Stimulated activated CD8-positive, alpha-beta memory T cell treated with anti-CD3 and anti-CD28 coated beads, Interleukin-2, amount 100 ng/mL, for 1 hour (primary cell): ENCODE measurements at places on chromosomes 3 and 15.

DNA sequence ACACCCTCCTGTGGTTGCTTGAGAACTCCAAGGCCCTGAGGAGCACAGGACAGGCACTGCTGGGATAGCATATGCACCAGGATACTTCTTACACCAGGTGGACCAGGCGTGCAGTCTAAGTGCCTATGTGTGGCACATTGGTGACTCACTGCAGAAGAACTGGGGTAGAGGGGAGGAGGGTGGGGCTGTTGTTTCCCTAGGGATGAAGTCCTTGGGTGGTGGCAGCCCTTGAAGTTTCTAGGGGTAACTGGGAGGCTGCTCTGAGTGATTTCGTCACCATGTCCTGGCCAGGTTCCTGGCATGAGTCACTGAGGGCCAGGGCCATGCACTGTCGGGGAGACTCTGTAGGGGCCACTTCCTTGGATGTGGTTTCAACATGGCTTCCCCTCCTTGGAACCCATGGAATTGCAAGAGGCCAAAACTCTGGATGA is 15.9 kb downstream of the MYZAP start:
- no peak for DNase-seq

- no peak for DNase-seq
Measured at GRCh38 chr3:127613406-127613805, 15.2 kb downstream of the MCM2 start.

- no peak for DNase-seq
Measured at GRCh38 chr15:41935566-41936020, 36.8 kb downstream of the EHD4 start.

GRCh38 chr15:39602143-39602542 is 21.3 kb downstream of the THBS1 start:
- no peak for DNase-seq

GRCh38 chr3:128232376-128233178 is 79.3 kb downstream of the EEFSEC start:
- DNase-seq, result no peak

- no peak for DNase-seq
Measured at GRCh38 chr15:38307861-38308641, 55.4 kb downstream of the SPRED1 start.

DNA sequence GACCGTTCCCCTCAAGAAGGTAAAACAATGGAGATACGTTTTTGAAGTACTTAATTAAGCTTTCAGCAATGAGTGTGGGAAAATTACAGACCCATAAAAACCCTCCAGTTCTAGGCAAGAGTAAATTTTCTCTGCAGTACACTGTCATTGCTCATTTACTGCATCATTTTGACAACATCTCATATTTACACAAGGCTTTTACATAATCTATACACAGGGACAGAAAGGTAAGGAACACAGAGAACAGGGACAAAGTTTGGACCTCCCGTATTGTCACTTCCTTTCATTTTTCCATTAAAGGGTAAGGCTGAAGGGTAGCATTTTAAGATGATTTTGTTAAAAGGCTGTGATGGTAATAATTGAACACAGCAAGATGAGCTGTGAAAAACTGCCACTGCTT is 7.4 kb upstream of the HGD start:
- no peak for DNase-seq

DNA sequence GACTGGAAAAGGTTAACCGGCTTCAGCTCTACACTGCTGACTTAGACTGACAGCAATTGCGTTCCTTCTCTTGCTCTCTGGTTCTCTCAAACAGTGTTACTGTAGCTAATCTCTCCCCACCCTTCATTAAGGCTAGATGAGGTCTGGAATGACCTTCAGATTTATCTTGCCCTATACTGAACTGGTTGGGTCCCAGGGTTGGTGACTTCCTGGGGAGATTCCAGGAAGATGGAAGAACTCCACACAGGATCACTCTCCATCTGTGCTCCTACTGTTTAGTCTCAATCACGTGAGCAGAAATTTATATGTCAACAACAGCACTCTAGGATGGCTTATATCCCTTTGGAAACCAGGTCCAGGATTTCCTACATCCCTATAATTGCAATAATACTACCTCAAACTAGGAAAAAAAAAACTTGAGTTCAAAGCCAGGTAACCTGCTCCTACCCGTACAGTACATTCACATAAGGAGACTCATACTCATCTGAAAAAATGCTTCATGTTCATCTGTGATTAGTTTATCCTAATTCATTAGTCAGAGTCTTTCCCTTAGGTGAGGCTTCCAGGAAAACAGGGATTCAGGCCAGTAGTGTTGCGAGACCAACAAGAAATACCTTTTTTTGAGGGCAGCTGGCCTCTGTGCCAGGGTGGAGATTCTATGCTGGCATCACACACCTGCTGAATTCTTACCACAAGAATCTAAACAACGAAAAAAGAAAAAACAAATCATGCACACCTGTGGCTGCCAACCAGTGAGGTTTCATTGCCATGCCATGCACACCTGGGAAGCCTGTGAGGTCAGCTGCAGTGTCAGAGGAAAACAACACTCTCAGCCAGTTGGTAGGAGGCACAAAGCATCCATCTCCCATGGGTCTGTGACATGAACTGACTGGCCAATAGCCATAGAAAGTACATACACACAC is 297.3 kb downstream of the MECOM start:
- no peak for DNase-seq

DNA sequence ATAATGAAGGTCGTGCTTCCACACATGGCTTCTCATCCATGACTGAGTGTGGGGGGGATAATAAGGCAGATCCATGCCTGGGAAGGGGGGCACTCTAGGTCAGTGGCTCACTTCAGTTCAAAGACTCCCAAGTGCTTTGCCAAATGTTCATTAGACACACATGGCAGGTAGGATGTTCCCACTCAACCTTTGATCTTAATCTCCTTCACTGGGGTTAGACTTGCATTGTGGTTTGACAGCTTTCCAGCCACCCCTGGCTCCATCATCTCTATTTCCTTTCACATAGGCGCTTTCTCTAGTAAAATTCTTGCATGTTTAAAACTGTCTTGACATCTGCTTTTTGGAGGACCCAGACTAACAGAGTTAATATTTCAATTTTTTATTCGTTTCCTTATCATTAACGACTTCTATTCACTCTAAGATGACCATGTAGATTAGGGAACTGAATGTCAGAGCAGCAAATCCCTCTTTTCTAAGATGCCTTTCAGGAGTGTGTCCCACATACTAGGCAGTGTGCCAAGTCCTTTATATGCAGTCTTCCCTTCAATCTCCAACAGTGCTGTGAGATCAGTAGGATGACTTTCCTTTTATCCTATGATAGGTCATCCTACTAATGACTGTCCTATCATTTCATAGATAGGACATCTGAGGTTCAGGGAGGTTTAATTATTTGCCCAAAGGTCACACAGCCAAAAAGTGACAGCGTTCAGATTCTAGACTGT is 57.9 kb downstream of the BTD start:
- DNase-seq, result no peak

DNA sequence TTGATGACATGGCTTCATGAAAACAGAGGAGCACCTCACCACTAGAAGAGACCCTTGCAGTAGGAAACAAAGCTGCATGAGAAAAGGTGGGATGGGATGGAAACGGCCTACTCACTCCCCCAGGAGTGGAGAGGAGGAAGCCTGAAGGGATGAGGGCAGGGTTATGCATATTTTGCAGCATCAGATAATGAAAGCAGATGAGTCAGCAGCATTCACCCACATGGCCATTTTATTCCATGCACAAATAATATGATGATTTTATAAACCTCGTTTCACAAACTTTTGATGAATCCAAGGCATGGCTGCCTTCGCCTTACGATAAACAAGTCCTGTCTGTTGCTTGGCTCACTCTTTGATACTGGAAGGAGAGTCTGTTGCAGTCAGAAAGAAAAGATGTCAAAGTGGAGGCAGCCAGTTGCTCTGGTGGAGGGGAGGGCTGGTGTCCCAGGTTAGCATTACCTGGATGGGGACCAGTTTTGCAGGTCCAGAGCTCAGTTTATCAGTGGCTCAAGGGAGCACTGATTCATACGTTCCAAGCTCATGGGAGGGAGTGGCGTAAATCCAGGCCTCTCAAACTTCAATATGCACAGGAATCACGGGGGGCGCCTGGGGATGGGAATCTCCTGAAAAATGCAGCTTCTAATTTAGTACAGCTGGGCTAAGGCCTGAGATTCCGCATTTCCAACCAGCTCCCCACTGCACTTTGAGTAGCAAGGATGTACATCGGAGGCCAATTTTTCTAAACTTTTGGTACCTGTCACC is 9.2 kb upstream of the EHD4 start:
- no peak for DNase-seq

GRCh38 chr3:57627976-57628375 is 30.8 kb upstream of the ARF4 start:
- no peak for DNase-seq

GRCh38 chr3:8732413-8732812 is 1.2 kb upstream of the CAV3 start:
- no peak for DNase-seq

GRCh38 chr3:105752791-105753415 is 115.9 kb downstream of the CBLB start:
- no peak for DNase-seq

DNA sequence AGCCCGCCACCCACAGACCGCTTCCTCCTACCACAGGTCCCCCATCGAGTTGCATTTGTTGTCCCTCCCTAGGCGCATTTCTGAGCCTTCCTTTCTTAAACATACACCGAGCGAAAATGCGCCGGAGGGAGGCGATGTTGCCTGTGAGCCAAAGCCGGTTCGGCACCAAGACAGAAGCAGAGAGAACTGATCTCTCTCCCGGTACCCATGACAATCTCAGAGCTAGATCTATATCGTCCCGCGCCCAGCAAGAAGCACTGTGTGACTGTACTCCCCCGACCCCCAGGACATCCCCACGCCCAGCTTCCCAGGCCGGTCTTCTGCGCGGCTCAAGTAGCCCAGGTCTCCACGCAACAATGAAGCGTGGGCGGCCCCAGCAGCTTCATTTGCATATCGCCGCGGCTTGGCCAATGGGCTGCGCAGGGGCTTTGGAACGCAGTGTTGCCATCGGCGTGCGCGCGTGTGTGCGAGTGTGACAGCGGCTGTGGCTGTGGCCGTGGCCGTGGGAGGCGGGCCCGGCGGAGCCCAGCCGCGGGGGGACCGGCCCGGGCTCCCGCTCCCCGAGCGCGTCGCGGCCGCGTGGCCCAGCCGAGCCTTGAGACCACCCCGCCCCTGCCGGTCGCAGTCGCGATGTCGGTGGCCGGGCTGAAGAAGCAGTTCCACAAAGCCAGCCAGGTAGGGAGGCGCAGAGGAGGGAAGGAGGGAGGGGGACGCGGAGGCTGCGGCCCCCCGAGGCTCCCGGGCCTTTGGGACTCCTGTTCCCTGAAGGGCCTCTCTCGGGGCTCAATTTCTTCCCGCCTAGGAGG is at the start of gene SH3GL3:
TSS of gene SH3GL3 (plus strand) at position 438 of the 806 bp plus-strand sequence. CDS start at position 631, 193 bp downstream.
- no peak for DNase-seq

DNA sequence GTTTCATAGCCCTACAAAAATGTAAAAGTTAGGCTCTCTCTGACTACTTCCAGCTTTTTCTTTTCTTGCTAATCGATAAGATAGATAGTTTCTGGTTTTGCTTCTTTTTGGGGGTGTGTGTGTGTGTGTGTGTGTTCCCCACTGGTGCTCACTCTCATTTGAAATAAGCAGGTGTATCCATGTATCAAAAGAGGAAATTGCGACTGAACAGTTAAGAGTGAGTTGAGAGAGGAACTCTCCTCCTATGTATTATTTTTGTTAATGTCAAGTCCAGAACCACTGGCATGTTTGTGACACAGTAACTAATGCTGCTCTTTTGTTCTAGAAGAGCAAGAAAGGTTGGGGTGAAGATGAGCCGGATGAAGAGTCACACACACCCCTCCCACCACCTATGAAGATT is 96.7 kb upstream of the UMPS start:
- DNase-seq, result no peak

DNA sequence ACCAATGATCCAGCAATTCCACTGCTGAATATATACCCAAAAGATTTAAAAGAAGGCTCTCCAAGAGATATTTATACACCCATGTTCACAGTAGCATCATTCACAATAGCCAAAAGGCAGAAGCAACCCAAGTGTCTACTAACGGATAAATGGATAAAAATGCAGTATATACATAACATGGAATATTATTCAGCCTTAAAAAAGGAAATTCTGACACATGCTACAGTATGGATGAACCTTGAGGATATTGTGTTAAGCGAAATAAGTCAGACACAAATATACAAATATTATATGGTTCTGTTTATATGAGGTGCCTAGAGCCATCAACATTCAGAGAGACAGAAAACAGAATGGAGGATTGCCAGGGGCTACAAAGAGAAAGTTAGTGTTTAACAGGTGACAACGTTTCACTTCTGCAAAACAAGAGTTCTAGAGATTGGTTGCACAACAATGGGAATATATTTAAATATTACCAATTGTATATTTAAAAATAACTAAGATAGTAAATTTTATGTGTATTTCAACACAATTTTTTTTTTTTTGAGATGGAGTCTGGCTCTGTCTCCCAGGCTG is 69.4 kb downstream of the STAG1 start:
- DNase-seq, result no peak

- no peak for DNase-seq
Measured at GRCh38 chr3:22582266-22582665, 620.9 kb upstream of the UBE2E2 start.

DNA sequence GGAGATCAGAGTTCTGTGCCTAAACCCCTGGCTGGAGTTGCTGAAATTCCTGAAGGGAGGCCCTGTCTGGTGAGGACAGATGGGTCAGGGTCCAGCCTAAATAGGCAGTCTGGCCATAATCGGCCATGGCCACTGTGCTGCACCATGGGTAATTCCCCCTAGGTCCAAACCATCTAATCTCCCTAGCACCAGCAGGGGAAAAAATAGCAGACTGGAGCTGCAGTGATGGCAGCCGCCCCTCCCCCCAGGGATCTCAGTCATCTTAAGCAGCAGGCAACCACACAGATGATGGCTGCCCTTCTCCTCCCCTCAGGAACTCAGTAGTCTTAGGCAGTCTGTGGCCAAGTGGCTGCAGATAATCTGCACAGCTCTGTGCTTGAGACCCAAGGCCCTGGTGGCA is 68.4 kb upstream of the CD96 start:
- no peak for DNase-seq

DNA sequence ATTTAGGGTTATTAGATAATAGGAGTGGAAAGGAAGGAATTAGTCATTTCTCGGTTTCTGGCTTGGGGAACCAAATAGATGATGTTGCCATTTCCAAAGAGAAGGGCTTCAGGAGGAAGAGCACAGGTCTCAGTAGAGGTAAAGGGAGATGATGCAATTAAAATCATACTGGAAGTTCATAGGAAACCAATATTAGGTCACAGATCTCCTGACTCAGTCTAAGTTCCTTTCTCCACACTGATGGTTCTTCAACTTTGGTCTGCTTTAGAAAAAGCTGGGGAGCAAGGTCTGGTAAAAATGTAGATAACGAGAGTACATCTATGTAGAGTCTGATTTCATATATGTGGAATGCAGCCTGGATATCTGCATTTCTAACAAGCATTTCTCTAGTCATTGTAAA is 130.9 kb downstream of the POLQ start:
- no peak for DNase-seq

GRCh38 chr3:64079369-64080150 is 56.3 kb upstream of the PSMD6 start:
- no peak for DNase-seq
